Inflammatory macrophage (primary cell): ENCODE measurements at places on chromosomes 5 and 9.

- no peak for DNase-seq
These were observed 4.9 kb downstream of the PCDHGC5 start for GRCh38 chr5:141493500-141494422.

GRCh38 chr9:110140276-110140675 lies 67.7 kb downstream of the C9orf152 start:
- no peak for DNase-seq

- no peak for DNase-seq
These were observed 34.7 kb downstream of the ITGA1 start for GRCh38 chr5:52822437-52822836.

- peak; percentile 61 for DNase-seq
These were observed 81.7 kb upstream of the ZBTB43 start for GRCh38 chr9:126722922-126723806.

GRCh38 chr5:35516271-35516670 lies 101.4 kb upstream of the SPEF2 start:
- no peak for DNase-seq

DNA sequence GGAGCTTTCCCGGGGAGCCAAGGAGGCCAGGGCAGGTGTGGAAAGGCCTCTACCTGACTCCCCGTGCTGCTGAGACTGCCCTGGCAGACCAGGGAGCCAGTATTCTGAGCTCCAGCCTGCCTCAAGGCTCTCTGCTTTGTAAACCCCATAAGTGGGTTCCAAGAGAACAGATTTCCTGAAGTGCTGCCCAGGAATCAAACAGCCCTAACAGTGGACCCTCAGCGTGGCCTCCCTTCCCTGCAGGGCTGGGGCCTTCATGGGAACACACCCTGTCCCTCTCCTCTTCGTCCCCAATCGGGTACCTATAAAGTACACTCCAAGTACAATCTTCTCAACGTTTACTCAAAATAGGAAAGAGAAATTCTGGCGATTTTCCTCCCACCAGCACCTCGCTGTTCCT lies 252.5 kb downstream of the FSTL4 start:
- DNase-seq: no peak

DNA sequence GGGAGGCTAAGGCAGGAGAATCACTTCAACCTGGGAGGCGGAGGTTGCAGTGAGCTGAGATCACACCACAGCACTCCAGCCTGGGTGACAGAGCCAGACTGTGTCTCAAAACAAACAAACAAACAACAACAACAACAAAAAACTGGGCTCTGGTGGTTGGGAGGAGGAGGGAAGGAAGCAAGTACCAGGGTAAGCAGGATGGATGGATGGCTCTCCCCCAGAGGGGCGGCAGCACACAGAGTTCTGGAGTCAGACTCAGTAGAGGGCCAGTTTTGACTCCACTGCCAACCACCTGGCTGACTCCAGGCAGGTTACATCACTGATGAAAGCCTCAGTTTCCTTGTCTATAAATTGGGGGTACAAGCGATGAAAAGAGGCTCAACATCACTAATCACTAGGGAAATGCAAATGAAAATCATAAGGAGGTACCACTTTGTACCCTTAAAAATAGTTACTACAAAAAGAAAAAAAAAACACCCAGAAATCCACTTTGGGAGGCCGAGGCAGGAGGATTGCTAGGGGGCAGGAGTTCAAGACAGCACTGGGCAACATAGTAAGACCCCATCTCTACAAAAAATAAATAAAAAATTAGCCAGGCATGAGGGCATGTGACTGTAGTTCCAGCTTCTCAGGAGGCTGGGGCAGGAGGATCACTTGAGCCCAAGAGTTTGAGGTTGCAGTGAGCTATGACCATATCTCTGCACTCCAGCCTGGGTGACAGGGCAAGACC lies 3.2 kb downstream of the SLC22A4 start:
- DNase-seq: no peak

DNA sequence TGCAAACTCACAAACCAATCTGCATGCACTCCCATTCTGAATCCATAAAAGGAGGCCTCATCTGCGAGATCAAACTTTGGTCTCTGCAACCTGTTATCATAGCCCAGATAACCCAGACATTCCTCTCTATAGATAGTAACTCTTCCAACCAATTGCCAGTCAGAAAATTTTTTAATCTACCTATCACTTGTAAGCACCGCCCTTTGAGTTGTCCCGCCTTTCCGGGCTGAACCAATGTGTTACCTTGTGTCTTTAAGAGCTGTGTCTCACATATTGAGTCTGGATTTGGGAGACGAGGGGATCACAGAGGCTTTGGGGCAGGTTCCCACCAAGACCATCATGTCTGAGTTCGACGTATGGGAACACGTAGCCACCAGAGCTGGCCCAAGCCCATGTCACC lies 91.1 kb upstream of the PPP1R26 start:
- no peak for DNase-seq

GRCh38 chr9:84003246-84003645 lies 22.6 kb downstream of the RMI1 start:
- DNase-seq: no peak

DNA sequence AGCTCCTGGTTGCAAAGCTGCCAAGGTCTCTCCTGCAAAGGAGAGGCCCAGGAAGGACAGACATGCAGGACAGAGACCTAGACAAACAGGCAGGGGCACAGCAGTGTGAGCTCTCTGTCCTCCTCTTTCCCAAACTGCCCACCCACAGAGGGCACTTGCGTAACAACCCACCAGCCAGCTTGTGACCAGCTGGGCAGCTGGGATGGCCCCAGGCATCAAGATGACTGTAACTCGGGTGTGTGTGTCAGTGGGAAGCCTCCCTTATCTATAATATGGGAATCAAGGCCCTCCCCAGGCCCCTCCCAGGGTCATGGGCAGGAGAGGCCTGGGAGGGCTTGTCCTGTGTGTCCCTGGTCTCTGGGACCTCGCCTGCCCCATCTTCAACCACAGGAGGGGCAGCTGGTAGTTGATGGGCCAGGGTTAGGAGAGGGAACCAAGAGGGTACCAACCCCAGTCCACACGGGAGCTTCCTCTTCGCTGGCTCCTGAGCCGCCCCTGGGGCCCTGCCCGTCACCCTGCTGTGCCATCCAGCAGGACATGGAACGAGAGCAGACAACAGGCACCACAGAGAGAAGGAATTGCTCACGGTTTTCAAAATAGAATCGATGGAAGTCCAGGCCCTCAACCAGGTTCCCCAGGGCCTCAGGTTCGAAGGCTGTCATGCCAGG lies 37.9 kb downstream of the SLC6A7 start:
- peak; percentile 84 for DNase-seq

- DNase-seq: no peak
These were observed 11.3 kb downstream of the MYOZ3 start for GRCh38 chr5:150672237-150672883.

- no peak for DNase-seq
These were observed 209.6 kb upstream of the TNC start for GRCh38 chr9:115327436-115328122.

DNA sequence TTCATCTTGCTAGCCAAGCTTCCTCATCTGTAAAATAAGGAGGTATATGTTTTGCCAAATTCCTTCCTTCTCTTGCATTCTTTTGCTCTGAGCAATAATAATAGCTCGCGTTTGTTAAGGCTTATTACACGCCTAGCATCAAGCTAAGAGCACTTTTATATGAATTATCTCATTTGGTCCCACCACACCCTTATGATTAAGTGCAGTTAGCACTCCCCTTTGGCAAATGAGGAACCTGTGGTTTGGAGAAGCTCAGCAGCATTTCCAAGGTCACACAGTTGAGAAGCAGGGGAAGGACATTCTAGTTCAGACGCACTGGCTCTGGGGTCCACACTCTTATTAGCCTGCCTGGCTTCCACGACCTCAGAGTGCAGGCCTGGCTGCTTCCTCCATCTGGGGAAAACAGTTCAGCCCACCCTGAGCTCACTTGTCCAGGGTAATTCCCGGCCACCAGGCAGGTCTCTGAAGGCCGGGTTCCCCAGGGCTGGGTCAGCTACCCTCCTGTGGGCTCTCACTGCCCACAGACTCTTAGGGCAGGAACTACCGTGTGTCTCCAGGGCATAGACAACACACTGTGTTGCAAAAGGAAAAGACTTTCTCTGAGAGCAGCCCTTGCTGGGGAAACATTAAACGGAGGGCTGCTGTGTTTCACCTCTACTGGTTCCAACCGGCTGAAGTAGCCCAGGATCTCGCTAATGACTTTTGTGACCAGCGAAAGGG lies 9.9 kb upstream of the FBP1 start:
- DNase-seq: peak; percentile 96

DNA sequence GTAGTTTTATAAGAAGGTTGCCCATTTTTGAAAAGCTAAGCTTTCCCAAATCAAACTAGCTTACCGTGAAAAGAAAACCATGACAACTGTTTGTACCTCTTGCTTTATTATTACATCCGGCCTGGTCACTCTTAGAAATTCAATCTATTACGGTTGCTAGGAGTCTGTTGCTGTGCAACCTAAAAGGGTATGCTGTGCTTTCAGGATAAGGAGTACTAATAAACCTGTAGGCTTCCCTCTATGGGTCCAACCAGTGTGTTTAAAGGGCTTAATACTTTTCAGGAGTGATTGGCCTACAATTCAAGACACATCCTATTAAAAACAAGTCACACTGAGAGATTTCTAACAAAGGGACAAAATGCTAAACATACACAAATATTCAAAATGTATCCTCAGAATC lies 27.1 kb downstream of the RFX3 start:
- DNase-seq: no peak

DNA sequence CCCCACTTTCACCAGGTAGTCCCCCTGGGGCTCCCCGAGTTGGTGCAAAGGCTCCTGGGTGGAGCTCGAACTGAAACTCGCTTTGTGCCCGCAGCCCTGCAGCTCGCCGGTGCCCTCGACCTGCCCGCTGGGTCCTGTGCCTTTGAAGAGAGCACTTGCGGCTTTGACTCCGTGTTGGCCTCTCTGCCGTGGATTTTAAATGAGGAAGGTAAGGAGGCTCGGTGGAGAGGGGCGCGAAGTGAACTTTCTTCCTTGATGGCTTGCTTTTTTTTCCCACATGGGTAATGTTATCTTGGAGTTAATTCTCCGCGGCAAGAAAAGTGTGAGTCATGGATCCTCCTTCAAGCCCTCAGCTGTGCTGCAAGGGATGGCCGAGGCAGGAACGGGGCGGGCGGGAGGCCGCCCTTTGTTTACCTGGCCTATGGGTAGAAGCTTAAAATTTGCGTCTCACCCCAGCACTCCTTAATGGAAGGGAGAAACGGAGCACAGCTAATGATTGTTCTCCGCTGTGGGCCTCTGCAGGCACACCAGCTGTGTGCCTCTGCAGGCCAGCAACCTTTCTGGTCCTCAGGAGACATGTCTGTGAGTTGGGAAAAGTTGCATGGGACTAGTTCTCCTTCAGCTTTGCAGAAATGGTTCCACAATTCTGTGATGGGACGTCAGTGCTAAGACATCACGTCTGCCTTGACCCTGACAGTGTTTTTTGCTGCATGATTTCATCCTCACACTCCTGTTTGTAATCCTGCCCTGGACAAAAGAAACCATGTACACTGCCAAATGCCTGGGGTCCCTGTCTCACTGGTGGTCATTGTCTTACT lies 1.1 kb downstream of the MAMDC2 start:
- DNase-seq: no peak

DNA sequence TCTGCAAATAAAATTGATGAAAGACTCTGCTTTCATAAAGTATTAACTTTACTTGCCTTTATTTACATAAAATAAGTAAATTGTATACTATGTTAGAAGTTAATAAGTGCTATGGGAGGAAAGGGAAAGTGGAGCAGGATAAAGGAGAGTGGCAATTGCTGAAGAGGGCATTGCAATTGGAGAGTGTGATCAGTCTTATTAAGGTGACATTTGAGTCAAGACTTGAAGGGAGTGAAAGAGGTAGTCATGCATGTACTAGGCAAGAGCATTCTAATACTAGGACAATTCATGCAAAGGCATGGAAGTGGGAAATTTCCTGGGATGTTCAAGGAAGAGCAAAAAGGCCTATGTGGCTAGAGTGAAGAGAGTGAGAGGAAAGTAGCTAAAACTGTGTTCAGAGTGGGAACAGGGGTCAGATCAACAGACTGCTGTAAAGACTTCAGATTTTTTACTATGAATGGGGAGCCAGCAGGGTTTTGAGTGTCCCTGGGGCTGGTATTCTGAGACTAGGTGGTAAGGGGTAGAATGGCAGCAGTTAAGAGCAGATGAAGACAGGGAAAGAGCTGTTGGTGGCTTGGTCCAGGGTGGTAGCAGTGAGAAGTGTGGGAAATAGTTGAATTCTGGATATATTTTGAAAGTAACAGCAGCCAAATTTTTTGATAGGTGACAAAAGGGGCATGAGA lies 182.3 kb upstream of the RIOK2 start:
- DNase-seq: no peak

DNA sequence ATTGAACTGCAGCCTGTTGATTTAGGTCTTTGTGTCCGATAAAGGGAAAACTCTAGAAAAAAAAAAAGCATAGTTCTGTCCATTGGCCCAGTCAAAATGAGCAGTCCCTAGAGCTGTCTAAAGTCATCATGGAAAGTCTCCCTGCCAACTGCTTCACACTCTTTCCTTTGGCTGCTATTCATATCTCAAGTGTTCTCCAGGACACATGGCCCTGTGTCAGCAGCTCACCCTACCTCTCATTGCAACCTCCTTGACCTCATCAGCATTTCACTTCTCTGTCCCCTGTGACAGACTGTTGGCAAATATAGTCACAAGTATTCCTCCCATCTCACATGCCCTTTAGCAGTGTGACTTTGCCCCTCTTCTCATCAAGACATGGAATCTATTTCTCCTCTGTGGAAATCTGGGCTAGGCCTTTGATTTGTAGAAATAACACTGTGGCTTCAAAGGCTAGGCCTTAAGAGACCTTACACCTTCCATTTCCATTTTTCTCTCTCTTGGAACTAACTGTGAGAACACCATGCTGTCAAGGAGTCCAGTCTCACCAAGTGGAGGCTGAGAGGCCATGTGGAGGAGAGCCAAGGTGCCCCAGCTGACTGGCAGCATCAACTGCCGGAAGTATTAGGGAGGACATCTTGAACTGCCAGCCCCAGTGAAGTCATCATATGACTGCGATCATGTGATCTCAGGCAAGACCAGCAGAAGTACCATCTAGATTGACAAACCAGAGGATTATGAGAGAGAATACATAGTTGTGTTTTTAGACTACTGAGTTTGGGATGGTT lies 149.4 kb upstream of the TARS1 start:
- DNase-seq: peak; percentile 7

GRCh38 chr5:68433923-68434879 lies 218.6 kb downstream of the PIK3R1 start:
- DNase-seq: peak; percentile 94

- DNase-seq: no peak
These were observed 25.9 kb downstream of the MAT2B start for GRCh38 chr5:163531272-163531671.

DNA sequence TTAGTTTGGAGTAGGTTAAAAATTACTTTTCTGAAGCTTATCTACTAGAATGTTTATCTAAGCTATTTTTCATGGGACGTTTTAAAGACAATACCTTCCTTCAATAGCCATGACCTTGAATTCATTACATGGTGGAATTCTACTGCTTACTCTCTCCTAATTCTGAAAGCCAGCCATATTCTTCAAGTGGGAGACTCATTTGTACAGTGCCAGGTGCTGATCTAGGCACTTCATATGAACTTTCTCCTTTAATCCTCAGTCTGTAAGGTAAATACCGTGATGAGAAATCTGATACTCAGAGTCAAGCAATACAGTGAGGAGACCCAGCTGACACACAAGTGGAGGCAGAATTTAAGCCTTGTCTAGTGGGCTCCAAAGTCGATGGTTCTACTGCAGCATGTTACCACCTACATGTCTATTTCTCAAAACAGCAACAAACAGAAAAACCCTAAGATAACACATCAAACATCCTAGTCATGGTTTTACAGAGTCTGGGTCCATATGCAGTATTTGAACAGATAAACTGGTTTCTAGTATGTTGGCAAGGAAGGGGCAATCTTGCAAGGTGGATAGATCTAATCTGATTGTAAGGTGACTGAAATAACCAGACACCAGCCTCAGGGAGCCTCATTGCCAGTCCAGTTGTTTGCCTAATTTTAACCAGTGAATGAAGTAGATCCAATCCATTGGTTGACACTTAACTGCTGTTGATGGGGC lies 243.7 kb downstream of the PIK3R1 start:
- no peak for DNase-seq
